Right renal pelvis (tissue), 4 donors: ENCODE measurements at places on chromosomes 2 and 18.

GRCh38 chr2:68764041-68764805 lies 29.6 kb downstream of the ARHGAP25 start:
- no peak for DNase-seq

- no peak for DNase-seq
Observed at GRCh38 chr18:74796211-74796610, 198.5 kb downstream of the ZNF407 start.

DNA sequence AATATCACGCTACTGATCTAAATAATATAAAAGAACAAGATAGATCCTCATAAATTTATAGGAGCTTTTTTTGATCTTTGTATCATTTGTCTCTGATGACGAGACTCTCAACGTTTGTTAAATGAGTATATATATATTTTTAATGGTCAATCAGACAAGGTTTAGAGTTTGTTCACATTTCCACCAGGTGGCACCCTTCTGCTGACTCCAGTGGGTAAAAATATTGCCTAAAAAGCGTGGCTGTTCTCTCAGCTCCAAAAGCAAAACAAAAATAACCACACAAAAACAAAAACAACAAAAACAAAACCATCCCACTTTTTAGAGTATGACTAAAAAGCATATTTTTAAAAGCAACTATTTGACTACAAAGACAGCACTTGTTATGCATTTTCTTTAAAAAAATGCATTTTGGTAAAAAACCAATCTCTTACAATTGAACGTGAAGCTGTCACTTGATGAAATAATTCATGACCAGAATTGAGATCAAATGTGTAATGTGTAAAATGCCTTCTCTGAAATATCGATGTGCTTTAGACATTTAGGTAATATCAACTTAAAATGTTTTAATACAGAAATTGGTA lies 723.2 kb downstream of the DPP10 start:
- DNase-seq, result no peak

DNA sequence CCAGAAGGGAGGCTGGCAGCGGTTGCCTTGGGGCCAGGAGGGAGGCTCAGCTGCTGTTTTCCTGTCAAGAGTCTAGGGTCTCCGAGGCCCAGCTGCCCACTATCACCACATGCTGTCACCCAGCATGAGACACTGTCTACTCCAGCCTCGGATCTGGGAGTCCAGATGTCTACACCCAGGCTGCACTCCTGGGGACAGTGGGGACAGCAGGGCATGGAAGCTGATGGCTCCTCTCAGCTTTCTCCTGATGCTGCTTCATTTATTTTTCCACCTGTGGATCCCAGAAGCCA lies 134.0 kb downstream of the PTGR3 start:
- DNase-seq, result no peak

- no peak for DNase-seq
Observed at GRCh38 chr2:234313558-234313957, 183.3 kb downstream of the ARL4C start.
